ENCODE measurements at places on chromosomes 16 and 17.

GRCh38 chr16:65961476-65962143, 404.9 kb upstream of the CDH5 start:
- no peak for DNase-seq

DNA sequence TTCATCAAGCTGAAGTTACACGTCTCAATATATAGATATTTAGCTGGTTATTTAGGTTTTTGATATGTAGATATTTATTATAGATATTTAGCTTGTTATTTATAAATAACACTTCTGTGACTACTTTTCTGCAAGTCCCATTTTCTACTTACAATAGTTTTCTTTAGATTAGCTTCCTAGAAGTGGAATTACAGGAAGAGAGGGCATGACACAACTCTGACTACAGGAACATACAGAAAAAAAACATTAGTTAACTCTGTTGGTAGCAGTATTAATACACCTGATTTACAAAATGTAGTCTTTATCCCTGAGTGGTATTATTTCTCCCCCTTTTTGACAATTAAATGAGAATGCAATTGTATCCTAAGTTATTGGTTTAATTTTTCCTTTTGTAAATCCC, 21.2 kb upstream of the CCL1 start:
- no peak for DNase-seq

- DNase-seq, result peak; percentile 53
Measured at GRCh38 chr16:12573730-12574383, 229.8 kb downstream of the CPPED1 start.

DNA sequence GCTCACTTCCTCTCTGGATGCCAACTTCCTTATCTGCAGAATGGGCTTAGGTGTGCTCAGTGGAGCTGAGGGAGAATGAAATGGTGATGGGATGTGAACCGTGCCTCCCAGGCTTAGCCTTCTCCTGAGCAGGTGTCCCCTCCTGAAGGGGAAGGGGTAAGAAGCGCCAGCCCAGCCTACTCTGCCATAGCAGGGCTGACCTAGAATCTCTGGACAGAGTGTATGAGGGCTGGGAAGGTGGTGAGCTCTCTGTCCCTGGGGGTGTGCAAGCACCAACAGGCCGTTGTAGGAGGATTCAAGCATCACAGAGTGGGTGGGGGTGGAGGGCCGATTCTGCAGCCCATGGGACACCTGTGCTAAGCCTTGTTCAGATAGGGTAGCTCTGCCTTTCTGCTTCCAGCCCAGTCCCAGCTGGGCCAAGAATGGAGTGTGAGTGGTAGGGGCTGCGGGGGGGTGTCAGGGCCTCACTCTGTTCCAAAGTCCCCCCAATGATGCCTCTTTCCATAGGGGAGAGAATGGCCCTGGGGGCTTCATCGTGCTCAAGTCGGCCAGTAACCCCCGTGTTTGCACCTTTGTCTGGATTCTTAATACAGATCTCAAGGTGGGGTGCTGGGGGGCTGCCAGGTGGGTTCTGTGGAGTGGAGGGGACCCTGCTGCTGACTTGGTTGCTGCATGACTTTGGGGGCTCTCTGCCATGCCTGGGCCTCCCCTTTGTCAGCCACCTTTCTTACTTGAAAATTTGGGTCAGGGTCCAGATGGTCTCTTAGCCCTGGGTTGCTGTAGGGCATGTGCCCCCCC, 3.2 kb upstream of the TCAP start:
- no peak for DNase-seq

DNA sequence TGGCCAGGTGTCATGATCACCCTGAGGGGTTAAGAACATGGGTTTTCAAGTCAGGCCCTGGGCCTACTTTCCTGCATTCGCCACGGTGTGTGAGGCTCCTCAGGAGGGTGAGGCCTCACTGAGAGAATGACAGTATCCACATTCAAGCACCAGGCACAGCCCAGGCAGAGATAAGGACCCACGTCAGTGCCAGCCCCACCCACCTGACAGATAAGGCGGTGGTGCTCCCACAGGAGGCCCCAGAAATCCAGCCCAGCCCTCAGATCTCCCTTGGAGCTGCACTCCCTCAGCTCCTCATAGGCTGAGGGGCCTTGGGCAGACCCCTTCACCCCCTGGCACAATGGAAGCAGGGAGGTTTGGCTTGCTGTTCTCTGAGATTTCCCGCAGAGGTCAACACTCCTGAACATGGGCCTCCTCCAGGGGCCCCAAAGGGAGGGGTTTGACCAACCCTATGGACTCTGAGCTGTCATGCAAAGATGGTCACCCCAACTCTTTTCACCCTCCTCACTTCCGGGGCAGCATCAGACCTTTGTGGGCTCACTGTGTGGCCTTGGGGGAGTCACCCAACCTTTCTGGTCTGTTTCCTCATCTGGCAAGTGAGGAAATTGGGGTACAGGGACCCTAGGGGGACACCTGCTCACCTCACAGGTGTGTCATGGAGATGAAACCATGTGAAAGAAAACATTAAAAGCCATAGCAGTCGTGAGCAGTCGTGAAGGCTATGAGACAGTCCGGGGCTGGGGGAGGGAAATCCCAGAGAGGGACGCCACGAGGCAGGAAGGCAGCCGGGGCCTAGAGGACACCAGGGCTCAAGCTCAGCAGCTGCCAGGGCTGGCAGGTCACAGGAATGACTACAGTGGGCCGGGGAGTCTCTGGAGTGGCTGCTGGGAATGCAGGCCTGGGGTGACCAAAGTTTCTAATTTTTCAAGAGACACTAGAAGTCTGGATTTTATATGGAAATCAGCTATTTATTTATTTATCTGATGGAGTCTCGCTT, 15.4 kb downstream of the PLLP start:
- no peak for DNase-seq

DNA sequence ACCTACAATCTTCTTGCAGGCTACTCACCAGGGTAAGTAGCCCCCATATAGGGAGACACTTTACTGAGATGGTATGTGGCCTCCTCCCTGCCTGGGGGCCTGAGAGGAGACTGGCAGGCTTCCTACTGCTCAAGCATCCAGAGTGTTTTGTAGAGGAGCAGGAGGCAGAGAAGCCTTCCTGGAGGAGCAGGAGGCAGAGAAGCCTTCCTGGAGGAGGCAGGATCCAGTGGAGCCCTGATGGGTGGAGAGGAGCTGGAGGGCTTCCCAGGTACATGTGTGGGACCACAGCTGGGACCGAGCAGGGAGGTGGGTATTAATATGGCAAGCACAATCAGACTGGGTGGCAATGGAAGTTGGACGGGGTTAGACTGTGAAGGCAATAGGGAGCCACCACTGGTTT, 2.1 kb upstream of the ADGRG5 start:
- DNase-seq, result no peak

GRCh38 chr17:46031920-46032319, 32.9 kb downstream of the STH start:
- DNase-seq, result no peak

GRCh38 chr17:75513641-75514000, 1.7 kb downstream of the CASKIN2 start:
- DNase-seq, result no peak

DNA sequence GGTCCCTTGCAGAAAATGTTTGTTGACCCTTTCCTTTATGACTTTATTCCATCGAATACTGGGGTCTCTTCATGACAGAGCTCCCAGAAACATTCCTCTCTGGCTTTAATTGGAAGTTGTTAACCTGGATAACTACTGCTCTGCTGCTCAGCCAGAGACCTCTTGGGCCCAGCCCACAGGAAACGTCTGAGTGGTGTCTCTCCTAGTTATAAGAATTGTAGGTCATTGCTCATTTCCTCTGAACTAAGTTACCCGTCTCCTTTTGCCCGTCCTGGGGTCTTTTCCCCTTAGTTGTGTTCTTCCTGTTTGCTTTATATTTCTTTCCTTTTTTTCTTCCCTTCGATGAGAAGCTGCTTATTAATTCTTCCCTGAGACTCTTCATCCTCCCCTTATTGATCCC, 9.0 kb downstream of the MAP2K6 start:
- no peak for DNase-seq

- no peak for DNase-seq
Measured at GRCh38 chr17:50430821-50431618, 5.0 kb downstream of the ACSF2 start.

- DNase-seq, result no peak
Measured at GRCh38 chr16:57025941-57026777, 36.8 kb downstream of the NLRC5 start.

DNA sequence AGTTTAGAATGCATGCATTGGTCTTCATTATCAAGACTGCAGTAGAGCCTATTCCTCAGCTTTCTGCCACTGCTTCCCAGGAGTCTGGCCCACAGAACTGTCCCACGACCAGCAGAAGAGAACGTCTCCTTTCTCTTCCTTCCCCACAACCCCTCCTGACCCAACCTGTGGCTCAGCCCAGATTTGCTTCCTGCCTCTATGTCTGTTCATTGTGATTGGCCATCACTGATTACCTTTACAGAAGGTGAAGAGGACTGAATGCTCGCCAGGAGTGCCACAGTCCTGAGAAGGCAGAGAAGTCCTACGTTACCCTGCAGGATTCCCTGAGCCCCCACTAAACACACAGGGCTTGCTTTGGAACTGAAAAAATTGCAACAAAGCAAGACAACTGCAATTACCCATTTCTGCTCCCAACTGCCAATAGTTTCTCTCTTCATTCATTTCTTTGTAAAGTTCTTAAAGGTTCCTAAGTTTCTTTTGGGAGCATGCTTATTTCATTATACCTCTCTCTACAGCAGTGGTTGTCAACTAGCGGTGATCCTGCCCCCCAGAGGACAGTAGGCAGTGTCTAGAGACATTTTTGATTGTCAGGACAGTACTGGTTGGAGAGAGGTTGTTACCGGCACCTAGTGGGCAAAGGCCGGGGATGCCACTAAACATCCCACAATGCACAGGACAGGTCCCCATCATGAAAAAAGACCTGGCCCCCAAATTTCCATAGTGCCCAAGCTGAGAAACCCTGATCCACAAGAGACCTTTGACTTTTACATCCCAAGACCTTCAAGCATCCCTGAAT, 4.5 kb upstream of the NAT9 start:
- no peak for DNase-seq

DNA sequence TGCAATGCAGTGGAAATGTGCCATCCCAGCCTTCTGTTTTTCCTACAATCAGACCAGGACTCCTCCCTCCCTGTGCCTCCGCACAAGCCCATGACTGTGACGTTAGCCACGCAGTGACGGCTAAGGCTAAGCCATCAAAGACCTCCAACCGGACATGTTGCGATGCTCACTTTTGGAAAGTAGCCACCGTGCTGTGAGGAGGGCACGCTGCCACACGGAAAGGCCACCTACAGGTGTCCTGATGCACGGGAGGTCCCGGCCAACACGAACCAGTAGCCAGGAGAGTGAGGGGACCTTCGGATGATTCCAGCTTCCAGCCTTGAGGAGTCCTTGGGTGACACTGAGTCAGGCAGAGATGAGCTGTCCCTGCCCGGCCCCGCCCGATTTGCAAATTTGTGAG, 53.9 kb downstream of the FOXL1 start:
- no peak for DNase-seq

- no peak for DNase-seq
Measured at GRCh38 chr17:71486261-71486660, 634.6 kb upstream of the SOX9 start.

DNA sequence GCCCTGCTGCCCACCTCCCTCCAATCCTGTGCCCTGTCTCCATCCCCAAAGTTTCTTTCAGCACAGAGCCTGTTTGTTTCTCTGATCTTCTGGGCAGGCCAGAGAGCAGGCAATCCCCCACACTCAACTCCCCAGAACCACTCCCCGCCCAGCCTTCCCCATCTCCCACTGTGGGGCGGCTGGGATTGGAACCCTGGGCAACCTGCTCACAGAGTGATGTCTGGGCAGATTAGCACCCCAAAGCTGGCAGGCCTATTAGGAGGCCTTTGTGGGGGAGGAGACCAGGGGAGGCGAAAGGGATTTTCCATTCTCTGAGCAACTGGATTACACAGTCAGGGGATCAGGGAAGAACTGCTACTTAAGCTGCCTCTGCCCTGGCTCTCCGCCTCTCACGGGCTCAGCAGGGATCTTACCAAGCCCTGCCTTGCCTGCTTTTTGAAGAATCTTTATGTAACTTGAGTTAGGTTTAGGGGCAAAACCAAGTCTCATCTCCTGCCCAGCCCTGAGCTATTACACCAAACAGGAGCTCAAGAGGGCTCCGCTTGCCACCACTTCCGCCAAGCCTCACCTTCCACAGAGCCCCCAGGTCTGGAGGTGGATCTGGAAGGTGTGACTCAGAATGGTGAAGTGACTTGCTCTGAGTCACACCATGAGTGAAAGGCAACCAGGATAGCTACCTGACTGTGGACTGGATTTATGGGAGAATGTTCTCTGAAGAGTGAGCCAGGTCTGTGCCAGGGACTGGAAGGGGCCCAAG, 16.0 kb upstream of the LHX1 start:
- DNase-seq, result no peak

DNA sequence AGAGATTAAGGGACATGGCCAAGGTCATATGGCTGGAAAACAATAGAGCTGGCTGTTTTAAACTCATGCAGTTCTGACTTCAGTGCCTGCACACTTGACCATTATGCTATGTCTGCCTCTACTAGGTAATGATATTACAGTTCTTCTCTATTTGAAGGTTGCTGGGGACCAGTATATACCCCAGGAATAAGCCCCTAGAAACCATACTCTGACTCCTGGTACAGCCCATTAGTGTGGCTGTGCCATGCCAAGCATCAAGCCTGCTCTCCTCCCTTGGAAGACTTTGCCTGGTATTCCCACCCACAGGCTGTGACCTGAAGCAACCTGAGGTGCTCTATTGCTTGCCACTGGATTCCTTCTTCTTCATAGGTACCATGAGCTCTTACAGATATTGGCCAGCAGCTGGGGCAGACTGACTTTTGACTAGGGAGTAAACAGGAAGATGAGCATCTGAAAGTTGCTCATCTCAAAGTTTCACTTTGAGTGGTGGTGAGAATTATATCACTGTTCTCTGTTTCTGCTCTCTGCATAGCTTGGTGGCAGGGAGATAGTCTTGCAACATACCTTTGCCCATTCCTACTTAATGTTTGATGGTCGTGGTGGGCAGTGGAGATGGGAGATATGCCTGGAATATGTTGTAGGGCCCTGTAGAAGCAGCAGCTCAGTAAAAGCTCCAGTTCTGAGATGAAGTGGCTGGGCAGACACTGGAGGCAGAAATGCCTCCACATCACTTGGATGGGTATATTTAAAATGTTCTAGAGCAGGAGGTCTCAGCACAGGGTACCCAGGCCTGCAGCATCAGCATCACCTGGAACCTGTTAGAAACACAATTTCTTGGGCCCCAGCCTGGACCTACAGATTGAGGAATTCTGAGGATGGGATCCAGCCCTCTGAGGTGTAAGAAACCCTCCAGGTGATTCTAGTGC, 274.7 kb downstream of the HS3ST4 start:
- DNase-seq, result no peak

DNA sequence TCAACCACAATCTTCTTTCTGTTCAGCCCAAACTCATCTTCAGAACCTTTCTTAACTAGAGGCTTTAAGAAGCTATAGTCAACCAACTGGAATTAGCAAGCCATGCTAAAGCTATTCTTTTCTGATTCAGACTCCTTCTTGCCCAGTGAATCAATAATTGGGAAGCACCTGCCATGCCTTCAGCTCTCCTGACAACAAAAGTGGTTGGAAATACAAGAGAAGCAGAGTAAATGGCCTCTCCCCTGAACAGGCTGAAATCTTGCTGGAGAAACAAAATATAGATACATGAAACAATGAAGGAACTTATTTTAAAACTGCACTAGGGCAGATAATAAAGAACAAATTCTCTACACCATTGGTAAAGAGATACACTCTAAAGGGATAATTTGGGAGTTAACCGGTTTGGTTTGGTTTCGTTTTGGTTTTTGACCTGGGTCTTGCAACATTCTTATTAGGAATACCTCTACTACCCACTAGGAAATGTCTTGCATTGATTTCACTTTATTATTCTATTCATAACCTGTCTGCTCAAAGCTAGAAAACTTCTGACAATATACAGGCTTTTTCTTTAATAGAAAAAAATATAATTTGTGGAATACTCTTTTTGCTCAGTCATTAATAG, 173.6 kb upstream of the DYNLRB2 start:
- no peak for DNase-seq

- DNase-seq, result no peak
Measured at GRCh38 chr16:22302776-22303363, 5.7 kb downstream of the POLR3E start.
